Effector memory CD4-positive, alpha-beta T cell (primary cell): ENCODE measurements at places on chromosomes 4 and X.

GRCh38 chr4:186204686-186205085 is 13.3 kb downstream of the CYP4V2 start:
- no peak for DNase-seq

- no peak for DNase-seq
Observed at GRCh38 chrX:12007881-12008280, 130.4 kb upstream of the FRMPD4 start.

- DNase-seq, result no peak
Observed at GRCh38 chr4:136277741-136278140, 1254.6 kb downstream of the PCDH18 start.

GRCh38 chrX:110060846-110061537 is 58.1 kb downstream of the TMEM164 start:
- DNase-seq, result no peak

DNA sequence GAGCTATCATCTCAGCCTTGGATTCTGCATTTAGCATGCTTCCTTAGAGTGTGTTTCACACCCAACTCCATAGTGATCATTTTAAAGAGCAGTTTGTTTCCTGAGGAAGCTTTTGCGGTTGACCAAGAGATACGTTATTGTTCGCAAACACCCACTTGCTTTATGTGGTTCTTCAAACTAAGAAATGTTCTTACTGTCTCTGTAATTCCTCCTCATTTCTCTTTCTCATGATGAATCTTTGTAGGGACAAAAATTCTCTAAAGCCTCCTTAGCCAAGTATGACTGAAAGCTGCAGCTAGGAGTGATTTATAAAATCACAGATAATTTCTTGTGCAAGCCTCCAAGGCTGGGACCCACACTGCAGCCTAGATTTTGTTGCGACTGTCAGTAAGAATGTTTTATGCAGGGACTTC is 10.0 kb downstream of the TNIP3 start:
- no peak for DNase-seq

DNA sequence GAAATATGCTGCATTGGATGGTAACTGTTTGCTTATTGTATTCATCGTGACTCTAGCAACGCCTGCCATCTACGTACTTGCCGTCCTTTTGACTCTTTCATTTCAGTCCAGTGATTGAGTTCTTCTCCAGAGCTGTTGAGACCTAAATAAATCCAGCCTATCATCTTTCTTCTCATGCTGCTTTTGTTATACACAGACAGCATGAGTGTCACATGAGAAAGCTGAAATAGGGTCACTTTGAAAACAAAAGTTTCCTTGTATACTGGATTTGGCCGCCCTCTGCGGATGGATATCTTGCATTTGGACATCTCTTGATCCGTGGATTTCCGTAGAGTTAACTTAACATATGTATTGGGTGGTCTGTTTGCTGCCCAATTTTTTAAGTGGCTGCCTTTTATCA is 67.2 kb downstream of the TMPRSS11F start:
- no peak for DNase-seq
